ENCODE measurements at places on chromosomes 12 and 14.
A peak's percentile ranks its signal among the peaks of the same experiment; 100 is the strongest.

DNA sequence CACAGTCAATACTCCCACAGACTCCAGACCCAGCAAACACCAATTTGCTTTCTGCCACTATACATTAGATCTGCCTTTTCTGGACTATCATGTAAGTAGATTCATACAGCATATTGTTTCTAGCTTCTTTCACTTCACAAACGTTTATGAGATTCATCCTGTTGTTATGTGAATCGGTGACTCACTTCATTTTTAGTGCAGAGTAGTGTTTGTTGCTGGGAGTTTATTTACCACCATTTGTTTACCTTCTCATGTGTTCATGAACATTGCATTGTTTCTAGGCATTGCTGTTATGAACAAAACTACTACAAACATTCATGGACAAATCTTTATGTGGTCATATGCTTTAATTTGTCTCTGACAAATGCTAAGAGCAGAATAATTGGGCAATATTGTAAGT, 807.8 kb upstream of the TMEM132C start:
- DNase-seq, result no peak

DNA sequence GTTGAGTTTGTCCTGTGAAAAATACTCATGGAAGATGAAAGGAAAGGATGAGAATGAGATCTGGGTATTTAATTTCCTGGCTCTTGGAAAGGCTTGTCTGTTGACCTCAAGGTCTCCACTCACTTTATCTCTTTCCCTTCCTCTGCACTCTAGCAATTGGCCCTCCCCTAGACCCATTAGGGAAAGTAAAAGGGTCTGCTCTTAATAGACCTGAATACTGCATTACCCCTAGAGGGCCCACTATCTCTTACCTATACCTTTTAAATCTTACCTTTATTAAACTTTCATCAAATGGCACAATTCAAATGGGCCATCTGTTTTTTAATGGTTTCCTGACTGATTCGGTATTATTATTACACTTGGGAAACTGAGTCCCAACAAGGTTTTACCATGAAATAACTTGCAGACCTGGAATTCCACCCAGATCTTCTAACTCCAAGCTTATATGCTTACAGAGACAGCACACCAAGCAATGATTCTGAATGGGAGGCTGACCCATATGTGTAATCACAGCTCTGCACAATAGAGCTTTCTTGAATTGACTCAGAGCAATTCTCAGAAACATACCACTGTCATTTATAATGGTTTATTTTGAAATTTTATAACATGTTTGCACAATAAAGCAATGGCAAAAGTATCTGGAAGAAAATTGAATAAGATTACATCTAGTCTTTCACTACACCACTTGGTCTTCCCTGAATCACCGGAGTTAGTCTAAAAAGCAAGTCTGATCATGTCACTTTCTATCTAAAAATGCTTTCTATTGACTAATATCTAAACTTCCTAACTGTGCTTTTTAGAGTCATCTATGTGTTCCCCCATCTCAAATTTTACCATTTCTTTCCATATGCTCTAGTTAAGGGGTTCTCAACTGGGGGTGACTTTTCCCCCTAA, 618.5 kb downstream of the NRXN3 start:
- DNase-seq, result no peak

DNA sequence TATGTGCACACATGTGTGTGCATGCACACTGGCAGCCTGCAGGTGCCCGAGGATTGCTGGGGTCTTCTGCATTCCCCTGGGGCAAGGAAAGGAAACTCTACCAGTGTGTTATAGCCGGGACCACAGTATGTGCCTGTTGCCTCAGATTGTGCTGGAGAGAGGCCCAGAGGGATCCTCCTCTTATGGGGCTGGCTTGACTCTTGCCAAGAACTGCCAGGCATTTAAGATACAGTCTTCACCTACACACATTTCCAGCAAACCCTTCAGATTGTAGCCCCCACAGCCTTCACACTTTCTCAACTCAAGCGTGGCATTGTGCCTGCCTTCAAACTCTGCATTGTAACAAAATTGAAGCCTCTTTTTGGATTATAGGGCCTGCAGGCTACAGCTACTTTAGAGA, 176.7 kb upstream of the DYRK2 start:
- DNase-seq, result no peak

DNA sequence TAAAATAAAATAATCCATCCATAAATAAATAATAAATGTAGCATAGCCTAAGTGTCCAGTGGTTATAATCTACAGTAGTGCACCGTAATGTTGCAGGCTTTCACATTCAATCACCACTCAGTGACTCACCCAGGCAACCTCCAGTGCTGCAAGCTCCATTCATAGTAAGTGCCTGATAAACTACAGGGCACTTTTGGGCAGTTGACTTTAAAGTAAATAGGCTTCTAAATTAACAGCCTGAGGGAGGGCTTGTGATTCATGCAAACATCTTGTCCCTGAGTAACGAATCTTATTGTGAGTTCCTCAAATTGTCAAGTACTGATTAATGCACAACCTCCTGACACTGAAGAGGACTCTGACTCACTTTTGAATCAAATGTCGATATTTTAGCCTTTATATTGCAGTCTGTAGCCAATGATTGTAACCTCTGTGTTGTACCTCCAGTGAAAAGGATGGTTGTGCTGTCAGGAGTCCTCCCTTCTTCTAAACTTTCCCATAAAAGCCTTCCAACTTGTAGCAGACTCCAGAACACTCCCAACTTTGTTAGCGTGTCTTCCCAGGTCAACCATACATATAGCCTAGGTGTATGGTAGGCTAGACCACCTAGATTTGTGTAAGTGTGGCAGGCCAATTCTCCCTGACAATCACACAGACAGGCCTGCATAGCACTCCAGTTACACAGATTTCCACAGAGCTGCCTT, 55.0 kb upstream of the BICD1 start:
- no peak for DNase-seq

- DNase-seq, result no peak
Measured at GRCh38 chr14:22147716-22148115, 441.3 kb downstream of the DAD1 start.

- no peak for DNase-seq
Measured at GRCh38 chr12:93980711-93981110, 167.7 kb upstream of the PLXNC1 start.

- DNase-seq, result peak; percentile 3
Measured at GRCh38 chr14:95918466-95918865, 41.8 kb downstream of the TUNAR start.

GRCh38 chr12:71756054-71756690, 1.5 kb downstream of the RAB21 start:
- no peak for DNase-seq

DNA sequence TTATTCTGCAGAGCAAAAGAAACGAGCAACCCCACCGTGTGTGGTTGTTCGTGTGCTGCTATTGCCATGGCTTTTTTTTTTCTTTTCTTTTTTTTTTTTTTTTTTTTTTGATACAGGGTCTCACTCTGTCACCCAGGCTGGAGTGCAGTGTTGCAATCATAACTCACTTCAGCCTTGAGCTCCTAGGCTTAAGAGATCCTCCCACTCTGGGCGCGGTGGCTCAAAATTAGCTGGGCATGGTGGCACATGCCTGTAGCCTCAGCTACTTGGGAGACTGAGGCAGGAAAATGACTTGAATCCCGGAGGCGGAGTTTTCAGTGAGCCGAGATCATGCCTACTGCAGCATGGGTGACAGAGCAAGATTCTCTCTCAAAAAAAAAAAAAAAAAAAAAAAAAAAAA, 144.2 kb downstream of the ESR2 start:
- no peak for DNase-seq

DNA sequence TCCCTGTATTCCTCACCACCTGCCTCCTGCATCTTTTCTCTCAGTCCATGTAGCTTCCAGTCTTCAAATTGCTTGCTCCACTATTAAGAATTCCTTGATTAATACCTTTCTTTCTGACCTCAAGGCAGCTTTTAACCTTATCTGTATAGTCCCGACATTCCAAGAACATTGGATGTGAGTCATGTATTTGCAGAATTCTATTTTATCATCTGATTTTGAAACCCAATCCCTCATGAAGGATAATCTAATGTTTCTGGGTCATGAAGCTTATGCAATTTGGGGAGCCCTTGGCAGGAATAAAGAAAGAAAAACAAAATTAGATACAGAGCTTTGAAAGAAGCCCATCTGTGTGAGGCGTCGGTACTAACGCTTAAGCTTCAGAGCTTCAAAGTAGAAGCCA, 63.4 kb upstream of the CCND2 start:
- DNase-seq, result no peak

- no peak for DNase-seq
Measured at GRCh38 chr12:130214686-130215395, 52.6 kb downstream of the FZD10 start.

DNA sequence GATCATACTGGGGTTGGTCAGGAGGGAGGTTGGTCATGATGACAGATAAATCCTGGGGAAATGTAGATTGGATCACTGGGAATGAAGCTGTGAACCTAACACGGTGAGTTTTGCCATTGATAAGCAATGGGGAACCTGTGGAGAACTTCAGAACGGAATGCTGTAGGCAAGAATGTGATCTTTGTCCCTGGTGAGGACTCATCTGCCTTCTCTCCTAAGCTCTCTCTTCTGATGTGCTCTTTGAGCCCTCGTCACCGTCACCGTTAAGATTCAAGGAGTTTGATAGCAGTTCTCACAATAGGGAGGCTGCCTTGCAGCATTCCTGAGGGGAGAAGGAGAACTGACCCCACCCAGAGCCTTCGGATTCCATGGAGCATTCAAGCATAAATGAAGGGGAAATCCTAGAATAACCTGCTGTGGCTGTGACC, 217.6 kb downstream of the ANO6 start:
- DNase-seq, result no peak

GRCh38 chr14:77045238-77046162, 17.0 kb upstream of the IRF2BPL start:
- no peak for DNase-seq

DNA sequence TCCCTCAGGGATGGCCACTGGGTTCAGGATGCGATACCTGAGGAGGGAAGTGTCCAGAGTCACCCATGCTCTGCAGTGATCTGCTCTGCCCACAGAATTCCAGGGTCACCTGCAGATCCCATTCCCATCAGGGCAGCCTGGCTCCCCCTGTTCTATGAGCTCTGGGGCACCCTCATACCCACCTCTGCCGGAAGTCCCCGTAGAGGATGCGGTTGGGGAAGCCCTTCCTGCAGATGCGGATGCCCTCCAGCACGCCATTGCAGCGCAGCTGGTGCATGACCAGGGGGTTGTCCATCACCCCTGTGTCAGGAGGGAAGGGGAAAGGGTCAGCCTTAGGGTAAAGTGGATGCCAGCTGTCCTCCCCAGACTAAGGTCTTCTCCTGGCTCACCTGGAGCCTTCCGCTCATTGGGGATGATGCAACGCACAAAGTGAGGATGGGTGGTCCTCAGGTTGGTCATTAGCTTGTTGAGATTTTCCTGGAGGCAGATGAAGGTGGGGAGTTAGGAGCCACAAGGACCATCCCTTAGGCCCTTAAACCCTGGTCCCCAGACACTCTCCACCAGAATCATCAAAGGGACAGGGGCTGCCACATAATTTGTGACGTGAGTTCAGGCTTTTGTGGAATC, 11.2 kb downstream of the MYH6 start:
- DNase-seq, result no peak

DNA sequence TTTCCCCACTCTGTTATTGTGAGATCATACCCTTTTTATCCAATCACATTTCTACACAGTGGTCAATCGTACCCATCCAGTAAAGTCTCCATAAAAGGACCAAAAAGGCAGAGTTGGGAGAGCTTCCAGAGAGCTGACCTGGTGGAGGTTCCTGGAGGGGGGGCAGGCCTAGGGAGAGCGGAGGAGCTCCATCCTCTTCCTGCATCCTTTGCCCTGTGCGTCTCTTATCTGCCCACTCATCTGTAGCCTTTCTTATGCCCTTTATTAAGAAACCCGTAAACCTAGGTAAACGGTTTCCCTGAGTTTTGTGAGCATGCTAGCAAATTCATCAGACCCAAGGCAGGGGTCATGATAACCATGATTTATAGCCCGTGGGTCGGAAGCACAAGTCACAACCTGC, 26.2 kb downstream of the EVL start:
- DNase-seq, result no peak

Measured in NCI-H2029 (cell line).